Tongue (tissue), 3 donors: ENCODE measurements at places on chromosomes 11 and 22. TPM values are rescaled to one million over a fixed set of nuclear protein-coding genes. Genes with fewer than 3 reads are reported as not detected.

GRCh38 chr22:29998627-29999384, 81.5 kb upstream of the HORMAD2 start:
- no peak for DNase-seq

Gene DEFB131B
- total RNA-seq = not detected

GRCh38 chr11:35151241-35151640, 12.3 kb downstream of the CD44 start:
- DNase-seq = no peak

- peak; percentile 45 for DNase-seq
Observed at GRCh38 chr22:29784451-29785361, 17.5 kb downstream of the UQCR10 start.

GRCh38 chr11:134500621-134501020, 88.6 kb upstream of the B3GAT1 start:
- no peak for DNase-seq

GRCh38 chr11:27295928-27296327, 67.1 kb downstream of the CCDC34 start:
- DNase-seq = no peak

GRCh38 chr11:46361283-46362155, 14.3 kb downstream of the DGKZ start:
- DNase-seq = peak; percentile 91
